Activated CD8-positive, alpha-beta memory T cell treated with anti-CD3 and anti-CD28 coated beads for 1 hour (primary cell): ENCODE measurements at places on chromosomes 2 and 18.

GRCh38 chr2:75199428-75200011, at the start of gene TACR1:
TACR1 (minus strand) TSS chr2:75199520; CDS start chr2:75198934, 586 bp downstream.
- peak; percentile 10 for DNase-seq

- no peak for DNase-seq
These were observed 202.1 kb downstream of the CTIF start for GRCh38 chr18:48740851-48741485.

DNA sequence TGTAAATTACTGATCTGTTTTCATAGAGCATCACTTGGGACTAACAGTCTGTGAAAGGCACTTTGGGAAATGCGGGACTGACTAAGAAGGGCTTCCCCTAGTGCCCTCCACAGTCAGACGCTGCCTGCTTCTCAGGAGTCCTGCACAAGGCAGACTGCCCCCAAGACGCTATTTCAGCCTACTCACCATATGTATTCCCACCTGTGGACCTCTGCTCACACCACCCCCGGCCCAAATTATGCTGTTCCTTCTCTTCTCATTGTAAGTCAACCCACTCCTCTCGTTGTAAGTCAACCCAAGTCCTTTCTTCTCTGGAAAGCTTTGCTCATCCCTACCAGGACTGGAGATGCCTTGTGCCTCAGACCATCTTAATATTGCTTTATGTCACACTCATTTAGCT, 175.3 kb downstream of the GFPT1 start:
- DNase-seq, result no peak

DNA sequence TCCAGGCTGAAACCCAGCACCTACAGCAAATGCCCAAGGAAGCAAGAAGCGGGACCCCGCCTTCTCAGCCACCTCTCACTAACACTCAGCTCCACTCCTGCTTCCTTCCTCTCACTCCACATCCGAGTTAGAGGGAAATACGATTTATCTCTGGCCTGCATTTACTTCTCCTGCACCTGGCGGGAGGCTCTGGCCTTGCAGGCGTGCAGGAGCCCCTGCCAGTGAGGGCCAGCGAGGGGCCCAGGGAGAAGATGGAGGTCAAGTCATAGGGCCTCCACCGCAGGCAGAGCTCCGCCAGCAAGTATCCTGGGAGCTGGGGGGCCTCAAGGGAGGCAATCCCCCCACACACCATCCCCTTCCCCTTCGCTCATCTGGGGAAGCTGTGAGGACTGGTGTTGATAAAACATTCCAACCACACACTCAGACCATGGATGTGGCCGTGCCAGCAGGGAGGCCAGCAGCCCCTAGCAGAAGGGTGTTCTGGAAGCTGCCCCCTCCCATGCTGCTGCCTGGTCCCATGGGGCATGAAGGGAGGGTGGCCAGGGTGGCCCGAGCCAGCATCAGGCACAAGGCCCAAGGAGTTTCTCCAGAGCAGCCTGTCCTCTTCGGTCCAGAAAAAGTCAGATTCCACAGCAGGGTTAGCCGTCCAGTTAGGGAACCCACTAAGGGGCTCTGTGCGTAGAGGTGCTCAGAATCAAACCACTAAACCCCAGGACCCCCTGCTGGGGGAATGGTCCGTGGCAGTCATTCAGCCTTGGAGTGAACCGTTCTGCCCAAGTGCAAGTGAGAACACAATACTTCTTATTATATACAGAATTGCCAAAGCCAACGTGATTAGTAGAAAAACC, 91.2 kb downstream of the HDAC4 start:
- no peak for DNase-seq

DNA sequence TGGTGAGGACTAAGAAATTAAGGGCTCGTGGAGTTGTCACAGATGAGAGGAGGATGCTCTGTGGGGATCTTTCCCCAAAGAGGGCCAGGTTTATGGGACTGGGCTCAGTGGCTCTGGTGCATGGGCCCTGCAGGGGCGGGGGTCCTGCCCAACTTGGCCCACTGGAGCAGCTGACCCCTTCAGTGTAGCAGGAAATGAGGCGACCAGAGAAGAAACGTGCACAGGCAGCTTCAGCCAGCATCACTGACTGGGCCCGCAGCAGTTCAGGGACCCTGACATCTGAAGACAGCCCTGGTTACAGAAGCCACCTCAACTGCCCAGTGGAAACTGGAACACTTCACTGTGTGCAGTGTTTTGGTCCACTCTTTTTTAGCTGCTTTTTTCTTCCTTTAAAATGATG, 72.8 kb downstream of the EMILIN2 start:
- DNase-seq, result no peak

- DNase-seq, result no peak
These were observed 84.1 kb downstream of the TMEM237 start for GRCh38 chr2:201559067-201559710.

DNA sequence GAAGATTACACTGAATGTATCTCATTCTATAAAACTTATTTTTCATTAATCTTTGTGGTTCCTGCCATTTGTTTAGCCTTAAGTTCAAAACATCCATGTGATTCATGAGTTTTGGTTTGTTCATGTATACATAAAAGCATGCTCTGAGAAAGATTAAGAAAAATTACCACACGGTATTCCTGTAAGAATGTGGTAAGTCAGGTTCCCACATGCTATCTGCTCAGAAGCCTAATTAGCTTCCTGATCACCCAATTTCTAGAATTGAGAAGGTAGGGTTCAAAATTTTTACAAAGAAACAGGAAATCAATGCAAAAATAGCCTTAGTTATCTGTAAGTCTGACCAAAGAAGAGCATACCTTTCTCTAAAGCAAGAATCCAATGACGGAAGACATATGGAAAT, 241.6 kb upstream of the VRK2 start:
- no peak for DNase-seq

- DNase-seq, result no peak
These were observed 152.4 kb downstream of the ZFP36L2 start for GRCh38 chr2:43074052-43074451.

DNA sequence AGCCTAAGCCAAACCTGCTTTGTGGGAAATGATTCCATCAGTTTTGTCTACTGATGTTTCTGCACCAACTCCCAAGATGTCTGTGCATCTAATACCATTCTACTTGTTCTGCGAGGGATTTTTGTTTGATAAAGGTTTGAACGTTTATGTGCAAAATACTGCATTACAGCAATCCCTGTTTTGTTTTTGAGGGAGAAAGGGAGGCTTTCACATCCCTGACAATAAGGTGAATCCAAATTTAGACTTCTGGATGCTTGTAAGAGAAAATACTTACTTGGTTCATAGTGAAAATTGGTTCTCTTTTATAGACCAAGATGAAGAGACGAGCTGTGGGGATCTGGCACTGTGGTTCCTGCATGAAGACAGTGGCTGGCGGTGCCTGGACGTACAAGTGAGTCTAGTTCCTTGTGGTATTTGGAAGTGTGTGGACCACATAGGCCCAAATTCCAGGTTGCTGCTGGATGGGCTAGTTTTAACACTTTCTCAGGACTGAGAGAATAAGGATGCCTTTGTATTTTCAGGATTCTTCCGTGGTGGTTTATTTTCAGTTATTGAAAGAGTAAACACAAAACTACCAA, 1.1 kb downstream of the RPL37A start:
- DNase-seq, result no peak

DNA sequence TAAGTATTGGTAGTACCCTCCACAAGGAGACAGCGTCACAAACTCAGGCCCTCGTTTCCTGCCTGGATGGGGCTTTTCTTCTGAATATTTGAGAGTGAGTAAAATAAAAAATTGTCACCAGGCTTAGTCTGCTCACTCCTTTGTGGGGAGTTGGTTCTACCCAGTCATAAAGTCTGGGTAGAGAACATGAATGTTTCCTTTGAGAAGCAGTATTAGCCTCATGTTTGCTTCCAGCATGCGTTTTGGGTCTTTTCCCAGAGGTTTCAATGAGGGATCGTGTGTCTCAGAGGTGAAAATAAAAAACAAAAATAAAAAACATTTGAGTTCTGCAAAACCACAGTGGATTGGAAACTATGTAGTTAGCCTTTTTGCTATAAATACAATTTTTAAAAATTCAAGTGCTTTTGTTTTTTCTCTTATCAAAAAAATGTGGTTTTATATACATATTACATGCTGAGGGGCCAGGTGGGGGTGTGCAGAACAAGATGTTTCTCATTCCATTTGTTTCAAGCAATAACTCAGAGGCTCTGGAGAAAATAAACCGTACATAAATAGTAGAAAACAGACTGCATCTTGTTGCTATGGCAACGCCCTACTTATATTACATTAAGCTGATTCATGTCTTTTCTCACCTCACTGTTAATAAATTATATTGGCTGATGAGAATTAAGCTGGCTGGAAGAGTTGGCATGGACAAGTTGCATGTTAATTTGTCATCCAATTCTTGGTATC, 225.4 kb upstream of the FBXO11 start:
- no peak for DNase-seq

GRCh38 chr18:48942086-48942485, 8.7 kb downstream of the SMAD7 start:
- no peak for DNase-seq

DNA sequence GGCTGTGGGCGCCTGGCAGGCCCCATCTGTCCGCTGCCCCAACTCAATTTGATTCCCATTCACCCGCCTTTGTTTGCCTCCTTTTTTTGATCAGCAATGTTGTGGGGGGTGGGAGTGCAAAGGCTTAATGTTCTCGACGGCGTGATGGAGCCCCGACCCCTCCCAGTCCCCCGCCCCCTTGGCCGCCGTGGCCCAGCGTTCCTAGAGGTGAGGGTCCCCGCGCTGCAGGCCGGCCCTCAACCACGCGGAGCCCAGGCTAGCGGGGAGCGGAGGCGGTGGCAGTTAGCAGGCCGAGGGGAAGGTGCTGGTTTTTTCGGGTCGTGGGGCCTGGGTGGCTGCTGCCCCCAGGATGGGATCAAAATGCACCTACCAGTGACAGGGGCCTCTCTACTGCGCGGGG, 274.7 kb upstream of the SKOR2 start:
- no peak for DNase-seq

- DNase-seq, result no peak
These were observed 120.8 kb downstream of the GREB1L start for GRCh38 chr18:21362831-21363230.

- DNase-seq, result no peak
These were observed 127.1 kb upstream of the SLC35G4 start for GRCh38 chr18:11482271-11482670.

- no peak for DNase-seq
These were observed 99.7 kb upstream of the MGAT4A start for GRCh38 chr2:98830571-98831145.

GRCh38 chr2:145228506-145228905, 708.6 kb upstream of the ZEB2 start:
- DNase-seq, result no peak

- no peak for DNase-seq
These were observed 646.6 kb downstream of the NRXN1 start for GRCh38 chr2:50385349-50385748.

DNA sequence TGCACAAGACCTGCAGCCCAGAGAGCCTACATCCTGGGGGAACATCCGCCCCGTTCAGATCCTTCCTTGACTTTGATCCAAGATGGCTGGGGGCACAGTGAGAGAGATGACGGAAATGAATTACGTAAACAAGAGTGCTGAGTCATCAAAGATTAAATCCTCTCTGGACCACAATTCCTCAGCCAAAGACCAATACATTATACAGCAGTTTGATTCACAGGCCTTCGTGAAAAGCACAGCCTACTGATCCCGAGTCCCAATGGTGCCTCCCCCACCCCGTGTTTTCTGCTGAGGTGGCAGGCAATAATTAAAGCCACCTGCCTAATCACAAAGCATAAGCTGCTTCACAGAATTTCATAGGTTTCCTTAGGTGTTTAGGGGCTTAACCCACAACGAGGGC, 43.0 kb downstream of the MYO5B start:
- DNase-seq, result no peak

- no peak for DNase-seq
These were observed 17.1 kb downstream of the ANKRD44 start for GRCh38 chr2:197293252-197294007.

DNA sequence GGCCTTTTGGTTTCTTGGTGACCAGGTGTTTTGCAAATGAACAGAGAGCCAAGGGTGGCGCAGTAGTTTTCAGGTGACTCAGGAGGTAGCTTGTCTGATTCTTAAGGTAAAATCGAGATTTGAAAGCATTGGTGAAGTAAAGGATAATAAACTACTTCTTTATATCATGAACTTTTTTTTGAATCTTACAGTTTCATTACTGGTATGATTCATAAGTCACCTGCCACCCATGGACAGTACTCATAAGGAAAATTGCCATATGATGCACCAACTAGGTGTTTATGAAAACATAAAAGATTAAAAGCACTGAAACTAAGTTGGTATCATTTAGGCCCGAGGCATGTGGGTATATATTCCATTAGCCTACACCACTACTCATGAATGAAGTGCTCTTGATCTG, 84.1 kb upstream of the MGAT5 start:
- no peak for DNase-seq

DNA sequence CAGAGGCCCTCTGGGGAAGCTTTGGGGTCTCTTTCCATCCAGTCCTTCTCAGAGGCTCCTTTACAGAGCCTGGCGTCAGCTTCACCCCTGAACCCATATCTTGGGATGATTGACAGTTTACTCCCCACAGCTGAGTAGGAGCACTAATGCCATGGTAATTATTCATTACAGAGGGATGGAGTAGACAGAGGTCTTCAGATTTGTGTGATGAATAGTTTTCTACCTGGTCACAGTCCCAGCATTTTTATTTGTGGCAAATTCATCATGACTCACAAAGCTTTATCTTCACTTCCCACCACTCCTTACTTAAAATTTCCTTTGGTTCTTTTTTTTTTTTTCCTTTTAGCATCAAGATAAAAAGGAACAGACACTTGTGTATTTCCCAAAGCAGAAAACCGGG, 104.2 kb downstream of the CCDC85A start:
- DNase-seq, result no peak

DNA sequence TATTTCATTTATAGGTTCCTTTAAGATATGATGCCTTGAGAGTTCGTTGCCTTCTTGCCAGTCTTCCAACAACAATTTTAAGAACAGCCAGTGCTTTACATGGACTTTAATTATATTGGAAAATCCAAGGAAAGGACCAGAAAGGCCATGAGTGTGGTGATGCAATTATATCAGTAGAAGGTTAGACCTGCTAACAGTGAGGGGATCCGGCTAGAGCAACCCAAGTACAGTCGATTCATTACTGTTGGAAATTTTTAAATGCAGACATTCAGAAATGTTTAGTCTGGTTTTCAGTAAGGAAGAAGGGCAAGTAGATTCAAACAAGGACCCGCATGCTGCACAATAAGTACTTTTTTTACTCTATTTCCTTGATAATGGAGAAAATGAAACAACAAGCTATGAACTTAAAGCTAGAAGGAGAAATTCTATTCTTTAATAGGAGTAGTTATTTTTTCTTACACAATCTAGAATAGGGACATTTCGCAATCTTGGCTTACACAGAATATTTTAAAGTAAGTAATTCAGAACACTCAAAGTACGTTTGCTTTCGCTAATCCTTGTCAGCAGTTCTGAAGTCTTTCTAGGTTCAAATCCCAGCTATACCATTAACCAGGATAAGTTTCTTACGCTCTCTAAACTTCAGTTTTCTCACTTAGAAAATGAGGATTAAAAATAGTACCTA, 405.5 kb downstream of the MEIS1 start:
- DNase-seq, result no peak

DNA sequence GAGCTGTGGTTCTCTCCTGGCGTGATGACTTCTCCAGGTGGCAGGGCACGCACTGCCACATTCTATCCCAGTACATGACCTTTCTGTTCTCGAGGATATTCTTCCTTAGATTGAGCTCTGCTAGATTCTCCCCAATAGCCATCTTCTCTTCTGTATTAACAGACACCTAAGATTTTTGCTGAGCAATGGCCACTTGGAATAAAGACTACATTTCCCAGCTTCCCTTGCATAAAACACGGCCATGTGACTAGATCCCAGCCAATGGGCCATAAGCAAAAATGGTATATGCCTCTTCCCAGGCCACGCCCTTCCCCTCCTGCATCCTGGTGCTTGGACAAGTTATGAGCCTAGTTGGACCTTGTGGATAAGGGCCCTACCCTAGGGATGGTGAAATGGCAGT, 82.1 kb downstream of the EIF2AK3 start:
- DNase-seq, result no peak
